ENCODE measurements at places on chromosomes 16 and 17. TPM values are rescaled to one million over a fixed set of nuclear protein-coding genes. Genes with fewer than 3 reads are reported as not detected.

- DNase-seq: no peak
Observed at GRCh38 chr17:57160624-57161023, 75.6 kb downstream of the AKAP1 start.

DNA sequence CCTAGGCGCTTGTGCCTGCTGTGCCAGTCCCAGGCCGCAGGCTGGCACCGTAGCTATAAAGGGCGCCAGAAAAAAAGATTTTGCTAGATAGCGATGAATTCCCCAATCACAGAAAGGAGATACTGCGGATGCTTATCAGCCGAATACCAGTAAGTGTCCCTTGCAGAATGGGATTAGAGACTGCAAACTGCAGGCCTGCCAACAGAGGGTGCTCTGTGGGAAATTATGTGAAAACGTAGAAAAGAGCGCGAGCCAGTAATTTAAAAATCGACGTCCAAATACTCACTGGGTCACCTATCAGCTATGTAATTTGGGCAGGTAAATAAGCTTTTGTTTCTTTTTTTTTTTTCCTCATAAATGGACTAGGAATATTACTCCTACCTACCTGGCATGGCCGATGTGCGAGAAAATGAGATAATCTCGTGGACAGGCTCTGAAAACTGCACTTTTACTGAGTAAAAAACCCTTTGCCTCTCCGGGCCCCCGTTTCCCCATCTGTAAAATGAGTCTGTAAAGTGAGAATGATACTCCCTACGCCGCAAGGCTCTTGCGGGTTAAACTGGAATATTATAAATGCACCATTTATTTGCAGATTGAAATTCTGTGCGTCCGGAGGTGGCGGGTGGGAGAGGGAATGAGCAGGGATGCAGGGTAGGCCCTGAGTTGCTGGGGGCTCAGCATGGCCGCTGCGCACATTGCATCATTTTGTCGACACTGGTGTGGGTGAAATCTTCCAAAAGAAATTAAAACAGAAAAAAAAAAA lies 1.2 kb upstream of the COG1 start:
- peak; percentile 86 for DNase-seq

DNA sequence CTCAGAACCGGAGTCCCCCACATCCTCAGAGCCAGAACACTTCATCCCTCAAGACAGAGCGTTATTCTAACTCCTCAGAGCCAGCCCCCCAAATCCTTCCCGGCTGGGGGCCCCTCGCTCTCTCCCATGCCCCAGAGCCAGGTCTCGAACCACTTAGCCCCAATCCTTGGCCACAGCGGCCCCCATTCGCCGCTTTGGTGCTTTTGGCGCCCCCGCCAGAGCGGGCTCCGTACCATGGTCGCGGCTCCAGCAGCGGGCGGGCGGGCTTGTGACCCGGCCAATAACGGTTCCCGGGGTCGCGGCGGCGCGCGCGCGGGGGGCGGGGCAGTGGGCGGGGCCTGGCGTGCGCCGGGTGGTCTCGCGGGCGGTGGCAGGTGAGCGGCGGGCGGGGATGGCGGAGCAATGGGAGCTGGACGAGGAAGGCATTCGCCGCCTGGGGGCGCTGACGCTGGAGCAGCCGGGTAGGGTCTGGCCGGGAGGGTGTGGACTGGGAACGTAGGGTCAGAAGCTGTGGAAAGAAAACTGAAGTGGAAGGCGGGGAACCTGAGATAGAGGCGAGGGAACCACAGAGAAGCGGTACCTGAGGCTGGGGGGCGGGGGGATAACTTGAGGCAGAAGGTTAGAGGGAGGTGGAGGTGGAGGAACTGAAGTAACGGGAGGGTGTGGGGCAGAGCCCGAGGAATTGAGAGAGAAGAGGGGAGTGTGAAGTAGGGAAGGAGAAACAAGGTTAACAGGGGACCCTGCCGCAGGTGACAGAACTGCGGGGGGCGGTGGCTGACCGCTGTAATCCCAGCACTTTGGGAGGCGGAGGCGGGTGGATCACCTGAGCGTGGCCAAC lies at the start of the genes KCTD19 and LRRC36:
Gene KCTD19, minus strand, starts transcription at position 270 of the 838 bp plus-strand sequence. Its CDS starts 34 bp downstream, at position 236.
Gene LRRC36, plus strand, starts transcription at position 344 of the 838 bp plus-strand sequence. Its CDS starts 48 bp downstream, at position 392.
- DNase-seq: peak; percentile 91

GRCh38 chr16:54152362-54153239 lies 134.0 kb downstream of the IRX3 start:
- no peak for DNase-seq

DNA sequence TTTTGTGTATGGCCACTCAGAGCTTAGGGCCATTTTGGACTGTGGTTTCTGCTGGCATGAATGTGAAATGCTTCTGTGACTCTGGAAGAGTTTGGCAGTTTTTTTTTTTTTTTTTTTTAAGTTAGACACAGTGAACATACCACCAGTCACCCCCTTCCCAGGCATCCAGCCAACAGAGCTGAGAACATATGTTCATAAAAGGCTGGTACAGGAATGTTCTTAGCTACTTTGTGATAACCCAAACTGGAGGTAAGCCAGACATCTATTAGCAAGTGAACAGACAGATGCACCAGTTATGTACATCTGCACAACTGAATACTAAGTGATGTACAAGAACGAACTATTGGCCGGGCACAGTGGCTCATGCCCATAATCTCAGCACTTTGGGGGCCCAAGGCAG lies 92.7 kb downstream of the ABCC1 start:
- peak; percentile 93 for DNase-seq

DNA sequence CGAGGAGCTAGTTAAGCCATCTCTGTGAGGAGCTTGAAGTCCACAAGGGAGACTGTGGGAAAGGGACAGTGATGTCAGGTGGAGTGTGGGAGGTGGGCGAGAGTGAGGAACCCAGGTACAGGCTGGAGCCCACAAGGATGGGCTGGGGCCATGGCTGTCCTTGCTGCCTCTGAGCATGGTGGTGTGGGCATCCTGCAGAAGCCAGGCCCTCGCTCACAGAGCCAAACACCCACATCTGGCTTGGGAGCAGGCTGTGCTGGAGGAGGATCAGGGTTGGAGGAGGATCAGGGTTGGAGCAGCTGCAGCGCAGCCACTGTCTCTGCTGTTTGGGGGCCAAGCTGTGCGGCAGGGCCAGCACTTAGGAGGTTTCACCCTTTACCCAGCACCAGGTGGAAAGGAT lies 58.2 kb upstream of the ENPP7 start:
- no peak for DNase-seq

DNA sequence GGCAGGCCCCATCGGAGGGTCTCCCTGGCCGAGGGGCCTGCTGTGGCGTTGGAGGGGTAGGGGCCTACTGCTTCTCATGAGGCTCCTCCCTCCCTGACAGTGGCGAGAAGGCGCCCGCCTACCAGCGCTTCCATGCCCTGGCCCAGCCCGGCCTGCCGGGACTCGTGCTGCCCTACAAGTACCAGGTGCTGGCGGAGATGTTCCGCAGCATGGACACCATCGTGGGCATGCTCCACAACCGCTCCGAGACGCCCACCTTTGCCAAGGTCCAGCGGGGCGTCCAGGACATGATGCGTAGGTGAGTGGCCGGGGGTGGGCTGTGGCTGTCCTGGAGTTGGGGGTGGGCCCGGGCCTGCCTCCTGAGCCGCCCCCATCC lies 1.7 kb downstream of the CDT1 start:
- DNase-seq: no peak

- no peak for DNase-seq
Observed at GRCh38 chr16:87527055-87527724, 34.4 kb upstream of the ZCCHC14 start.

POLG2 gene
- total RNA-seq: 1.7 TPM

DNA sequence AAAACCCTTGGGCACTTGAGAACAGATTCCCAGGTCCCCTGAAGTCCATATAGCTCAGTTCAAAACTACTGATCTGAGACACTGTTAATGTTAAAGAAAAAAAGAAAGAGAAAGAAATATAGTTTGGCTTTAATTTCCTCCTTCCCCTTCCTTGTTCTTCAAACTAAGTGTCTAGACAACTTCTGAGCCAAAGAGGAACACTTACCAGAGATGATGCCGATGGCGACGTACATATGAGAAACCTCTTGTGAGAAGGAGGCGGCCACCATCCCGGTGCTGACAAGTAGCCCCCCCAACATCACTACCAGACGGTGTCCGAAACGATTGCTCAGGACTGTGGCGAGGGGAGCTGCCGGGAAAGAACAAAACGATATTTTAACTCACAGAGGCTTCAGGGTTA lies 17.2 kb downstream of the SLC16A6 start:
- DNase-seq: no peak

Measured in stomach (tissue), 19 donors.